ENCODE measurements at places on chromosomes 11 and 22.

GRCh38 chr11:134047586-134047999 is 21.3 kb upstream of the JAM3 start:
- DNase-seq: no peak

- DNase-seq: no peak
Observed at GRCh38 chr11:129373489-129373953, 2.1 kb upstream of the BARX2 start.

GRCh38 chr22:46620588-46621242 is 529 bp downstream of the GRAMD4 start:
- DNase-seq: no peak

- DNase-seq: no peak
Observed at GRCh38 chr11:132408877-132409276, 1038.5 kb downstream of the NTM start.

- DNase-seq: no peak
Observed at GRCh38 chr11:35235157-35235468, 96.1 kb downstream of the CD44 start.

DNA sequence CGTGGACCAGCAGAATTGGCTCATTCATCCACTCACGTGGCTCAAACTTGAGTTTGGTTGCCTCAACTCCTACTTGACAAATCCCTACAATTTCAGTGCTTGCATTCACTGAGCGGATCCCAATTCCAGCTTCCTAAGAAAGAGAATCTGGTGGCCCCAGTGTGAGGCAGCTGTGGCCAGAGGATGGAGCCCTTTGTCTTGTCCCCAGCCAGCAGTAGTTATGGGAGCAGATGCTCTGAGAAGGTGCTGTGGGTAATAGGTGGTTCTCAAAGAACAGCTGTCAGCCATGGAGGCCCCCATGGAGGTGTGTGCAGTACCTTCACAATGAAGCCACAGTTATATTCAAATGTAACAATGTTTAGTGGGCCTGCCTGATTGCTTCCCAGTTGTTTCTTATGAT is 39.3 kb downstream of the KREMEN1 start:
- no peak for DNase-seq

DNA sequence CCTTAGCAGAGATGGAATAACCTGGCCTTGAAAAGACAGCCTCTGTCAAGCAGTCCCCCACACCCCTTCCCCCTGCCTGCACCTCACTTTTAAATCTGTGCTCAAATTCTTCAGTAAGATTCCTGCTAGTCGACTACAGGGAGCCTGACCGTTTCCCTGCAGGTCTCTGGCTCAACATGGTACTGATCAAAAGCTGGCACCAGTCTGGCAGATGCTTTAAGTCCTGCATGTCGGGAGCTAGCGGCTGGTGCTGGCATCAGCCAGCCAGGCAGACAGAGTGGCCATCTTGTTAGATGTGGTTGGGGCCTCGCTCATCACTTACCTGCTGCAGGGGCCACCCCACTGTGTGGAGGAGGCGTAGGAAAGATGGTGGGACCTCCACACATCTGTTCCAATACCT is 204.4 kb upstream of the SORL1-AS1 start:
- DNase-seq: no peak

GRCh38 chr11:57199330-57199729 is 17.6 kb downstream of the LRRC55 start:
- no peak for DNase-seq

- DNase-seq: no peak
Observed at GRCh38 chr11:59865031-59865430, 1.3 kb downstream of the TCN1 start.

DNA sequence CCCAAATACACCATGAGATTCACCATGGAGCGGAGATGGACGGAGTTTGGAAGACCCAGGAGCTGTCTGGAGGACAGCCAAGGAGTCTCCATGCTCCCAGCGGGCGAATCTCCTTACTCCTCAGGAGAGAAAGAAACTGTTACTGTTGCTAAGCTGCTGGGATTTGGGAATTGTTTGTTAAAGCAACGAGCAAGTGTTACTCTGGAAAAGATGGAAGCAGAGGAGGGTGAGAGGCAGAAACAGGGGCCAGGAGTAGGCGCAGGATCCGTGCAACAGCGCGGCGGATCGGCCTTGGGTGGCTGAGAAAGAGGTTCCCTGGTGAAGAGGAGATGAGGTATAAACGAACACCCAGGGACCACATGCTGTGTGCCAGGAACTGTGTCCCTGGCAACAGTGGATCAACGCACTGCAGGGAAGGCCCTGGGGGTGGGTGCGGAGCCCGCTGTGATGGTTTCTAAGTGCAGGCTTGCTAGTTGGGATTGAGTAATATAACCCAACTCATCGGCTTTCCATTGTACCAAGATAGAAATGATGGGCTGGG is 1436.4 kb downstream of the BRD1 start:
- no peak for DNase-seq

- no peak for DNase-seq
Observed at GRCh38 chr11:62432695-62433094, 13.9 kb downstream of the SCGB1A1 start.

DNA sequence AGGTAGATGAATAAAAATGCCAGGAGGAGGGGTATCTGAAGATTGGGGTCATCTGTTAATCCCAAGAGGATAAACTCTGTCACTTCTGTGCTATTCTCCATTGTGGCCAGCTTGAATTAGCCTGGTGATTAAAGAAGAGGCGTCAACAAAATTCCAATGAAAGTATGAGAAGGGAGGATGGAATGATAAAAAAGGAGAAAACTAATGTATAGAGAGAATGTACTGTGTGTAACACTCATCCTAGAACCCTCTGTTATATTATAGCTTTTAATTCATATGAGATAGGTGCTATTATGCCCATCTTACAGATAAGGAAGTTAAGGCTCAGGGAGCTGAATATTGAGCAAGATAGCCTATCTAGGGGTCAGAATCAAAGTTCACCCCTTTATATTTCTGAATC is at the start of gene OR5B21:
Gene OR5B21 (minus strand): TSS at position 101 of the 400 bp plus-strand sequence. CDS start 0 bp downstream, at position 101.
- DNase-seq: no peak

All from stimulated activated CD4-positive, alpha-beta T cell treated with anti-CD3 and anti-CD28 coated beads, Interleukin-2, amount 100 ng/mL, for 48 hours (primary cell).